Brain microvascular endothelial cell (primary cell): ENCODE measurements at places on chromosomes 1 and 21.
A peak's percentile ranks its signal among the peaks of the same experiment; 100 is the strongest.

DNA sequence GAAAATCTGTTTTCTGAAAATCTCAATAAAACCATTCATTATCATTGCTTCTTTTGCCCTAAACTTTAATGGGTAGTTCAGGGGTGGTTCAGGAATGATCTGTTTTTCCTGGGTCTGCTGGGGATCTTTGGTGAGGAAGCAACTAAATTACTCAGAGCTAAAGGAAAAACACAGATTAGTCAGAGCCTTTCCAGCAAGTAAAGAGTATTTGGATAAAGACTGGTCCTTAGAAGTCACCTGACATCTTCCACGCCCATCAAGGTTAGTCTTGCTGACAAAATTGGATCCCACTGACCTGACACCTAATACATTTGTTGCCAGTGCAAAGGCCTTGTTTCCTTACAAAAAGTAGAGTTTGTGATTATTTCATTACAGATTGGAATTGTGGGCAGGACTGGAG lies 24.2 kb downstream of the HSPA13 start:
- DNase-seq, result peak; percentile 2

DNA sequence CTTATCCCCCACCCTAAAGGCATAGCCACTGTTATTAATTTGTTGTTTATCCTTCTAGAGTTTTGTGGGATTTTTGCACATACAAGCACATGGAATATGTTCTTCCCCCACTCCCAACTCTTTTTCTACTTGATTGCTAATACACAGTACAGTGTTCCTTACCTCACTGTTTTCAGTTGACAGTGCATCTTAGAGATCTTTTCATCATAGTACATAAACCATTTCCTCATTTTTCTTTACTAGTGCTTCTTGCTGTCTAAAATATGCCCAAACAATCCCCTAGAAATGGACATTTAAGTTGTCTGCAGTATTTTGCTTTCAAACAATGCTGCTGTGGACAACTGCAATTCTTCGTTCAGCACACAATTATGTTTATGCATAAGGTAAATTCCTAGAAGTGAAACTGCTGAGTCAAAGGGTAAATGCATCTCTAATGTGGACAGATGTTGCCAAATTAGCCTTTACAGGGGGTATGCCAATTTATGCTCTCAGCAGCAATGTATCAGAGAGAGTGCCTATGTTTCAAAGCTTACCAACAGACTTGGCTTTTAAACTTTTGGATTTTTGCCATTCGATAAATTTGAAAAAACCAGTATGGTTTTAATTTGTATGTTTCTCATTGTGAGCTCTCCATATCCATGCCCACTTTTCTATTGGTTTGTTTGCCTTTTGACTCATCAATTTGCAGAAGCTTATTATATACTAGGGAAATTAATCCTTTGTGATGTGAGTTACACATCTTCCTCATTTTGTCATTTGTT lies 132.6 kb downstream of the MRPS6 start:
- no peak for DNase-seq

- DNase-seq, result no peak
Measured at GRCh38 chr21:38797470-38797869, 8.3 kb upstream of the ETS2 start.

DNA sequence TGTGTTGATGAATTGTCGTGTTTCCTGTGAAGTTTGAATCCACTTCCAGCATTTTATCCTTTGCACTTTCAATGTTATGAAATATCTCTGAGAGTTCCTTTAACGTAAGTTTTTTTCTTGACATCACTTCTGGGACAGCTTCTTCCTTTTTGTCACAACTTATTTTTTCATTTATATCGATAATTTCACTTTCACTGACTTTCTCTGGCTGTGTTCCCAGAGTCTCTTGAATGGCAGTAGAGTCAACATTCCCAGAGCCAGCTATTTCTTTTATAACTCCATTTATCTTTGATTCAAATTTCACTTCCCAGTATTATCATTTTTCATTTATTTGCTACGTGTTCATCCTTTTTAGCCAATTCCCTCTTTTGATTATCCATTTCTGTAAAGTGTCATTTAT lies 256.5 kb downstream of the PAPPA2 start:
- DNase-seq, result no peak

DNA sequence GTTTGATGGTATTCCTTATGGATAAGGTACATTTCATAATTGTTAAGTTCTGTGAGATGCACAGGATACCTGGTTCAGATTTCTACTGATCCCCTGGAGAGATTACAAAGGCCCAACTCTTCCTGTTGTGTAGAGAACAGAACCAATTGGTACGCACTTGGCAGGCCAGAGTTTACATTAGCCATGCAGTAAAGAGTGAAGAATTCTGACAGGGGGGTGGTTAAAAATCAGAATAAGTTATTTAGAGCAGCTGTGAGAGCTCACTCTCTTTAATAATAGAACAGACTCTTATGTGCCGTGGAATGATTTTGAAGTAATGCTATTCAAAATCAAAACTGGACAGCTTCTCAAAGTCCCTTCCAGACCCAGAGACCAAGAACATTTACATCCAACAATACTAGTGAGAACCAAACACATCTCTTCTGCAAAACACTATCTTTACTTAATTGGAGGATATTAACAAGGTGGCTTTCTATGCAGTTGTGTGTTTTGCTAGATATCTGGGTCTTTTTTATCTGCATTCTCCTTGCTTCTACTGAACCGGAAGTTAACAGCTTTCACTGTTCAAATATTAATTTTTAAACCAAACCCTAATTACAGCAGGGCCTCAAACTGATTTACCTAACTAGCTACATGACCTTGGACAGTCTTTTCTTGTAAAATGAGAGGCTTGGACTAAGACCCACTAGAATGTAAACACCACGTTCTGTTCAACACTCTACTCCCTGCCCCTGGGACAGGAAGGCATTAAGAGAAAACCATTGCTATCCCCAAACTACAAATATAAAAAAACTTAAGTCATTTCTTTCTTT lies 4.0 kb downstream of the USP24 start:
- DNase-seq, result no peak

- no peak for DNase-seq
Measured at GRCh38 chr1:112244131-112244530, 151.9 kb upstream of the CTTNBP2NL start.
